ENCODE measurements at places on chromosomes 12 and 14. TPM values are rescaled to one million over a fixed set of nuclear protein-coding genes. Genes with fewer than 3 reads are reported as not detected.

Gene TRHDE
- polyA plus RNA-seq, result 0.40 TPM

Gene CLEC4D
- 0.23 TPM for polyA plus RNA-seq

Gene OR5AU1
- not detected for polyA plus RNA-seq

Gene NRL
- 1.8 TPM for polyA plus RNA-seq

Gene APOF
- polyA plus RNA-seq, result not detected

Gene GRIP1
- 1.1 TPM for polyA plus RNA-seq

Gene ZC3H10
- 3.6 TPM for polyA plus RNA-seq

Gene EID3
- polyA plus RNA-seq, result 1.4 TPM

Gene UNC79
- 0.38 TPM for polyA plus RNA-seq

Gene ACOT6
- polyA plus RNA-seq, result not detected

Gene RHEBL1
- polyA plus RNA-seq, result 1.6 TPM

Gene RILPL1
- polyA plus RNA-seq, result 33.8 TPM

Gene ZFHX2
- 1.5 TPM for polyA plus RNA-seq

Gene SLCO1A2
- not detected for polyA plus RNA-seq

Gene ATP2B1
- polyA plus RNA-seq, result 90.5 TPM

Gene EIF5
- polyA plus RNA-seq, result 205 TPM

Gene FAR2
- polyA plus RNA-seq, result 10.5 TPM

GRCh38 chr12:109289551-109289950, 19.5 kb downstream of the FOXN4 start:
- DNase-seq, result no peak

DNA sequence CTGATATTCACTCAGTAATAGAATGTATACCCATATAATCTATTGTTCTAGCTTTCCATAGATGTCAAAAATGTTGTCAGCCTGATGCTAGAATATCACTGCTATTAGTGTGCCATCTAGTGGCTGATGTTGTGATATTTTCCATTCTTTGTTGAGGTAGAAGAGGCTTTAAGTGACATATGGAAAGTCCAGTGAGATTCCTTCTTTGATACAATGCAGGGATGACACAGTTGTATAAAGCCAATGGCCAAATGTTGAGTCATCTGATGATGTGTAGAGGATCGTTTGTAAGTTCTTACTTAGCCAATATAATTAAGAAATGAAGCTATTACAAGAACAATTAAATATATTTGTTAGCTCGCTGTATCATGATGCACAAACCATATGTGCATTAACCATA, 58.1 kb upstream of the PCED1B start:
- peak; percentile 26 for DNase-seq

GRCh38 chr12:100484183-100484886, 10.7 kb downstream of the NR1H4 start:
- DNase-seq, result no peak

DNA sequence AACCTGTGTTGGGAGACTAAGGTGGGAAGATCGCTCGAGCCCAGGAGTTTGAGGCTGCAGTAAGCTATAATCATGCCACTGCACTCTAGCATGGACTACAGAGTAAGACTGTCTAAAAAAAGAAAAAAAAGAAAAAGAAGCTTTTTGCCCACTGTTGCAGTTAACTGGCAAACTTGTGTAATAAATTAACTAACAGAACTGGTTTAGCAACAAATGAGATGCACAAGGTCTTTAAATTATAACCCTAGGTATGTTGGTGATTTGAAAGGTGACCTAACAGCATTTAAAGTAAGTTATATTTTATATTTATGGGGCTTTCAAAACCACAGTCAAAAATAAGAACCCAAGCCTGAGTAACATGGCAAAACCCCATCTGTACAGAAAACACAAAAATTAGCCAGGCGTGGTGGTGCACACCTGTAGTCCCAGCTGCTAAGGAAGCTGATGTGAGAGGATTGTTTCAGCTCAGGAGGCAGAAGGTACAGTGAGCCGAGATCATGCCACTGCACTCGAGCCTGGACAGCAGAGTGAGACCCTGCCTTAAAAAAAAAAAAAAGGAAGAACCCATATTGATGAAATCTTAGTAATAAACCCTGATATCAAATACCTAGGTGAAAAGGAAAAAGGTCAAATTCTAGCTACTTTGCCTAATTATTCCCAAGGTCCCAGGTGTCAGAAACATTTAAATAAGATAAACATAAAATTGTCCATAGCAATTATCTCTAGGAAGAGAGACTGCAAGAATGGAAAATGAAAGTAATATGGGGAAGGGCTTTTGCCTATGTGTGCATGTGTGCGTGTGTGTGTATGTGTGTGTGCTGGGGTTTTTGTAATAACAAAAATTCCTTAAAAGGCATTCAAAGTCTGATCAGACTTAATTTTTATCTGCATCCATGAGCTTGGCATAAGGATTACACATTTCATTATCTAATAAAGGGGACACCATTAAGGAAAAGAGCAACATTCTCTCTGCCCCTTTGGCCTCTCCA, 15.4 kb downstream of the SYNE2 start:
- DNase-seq, result no peak

- DNase-seq, result no peak
These were observed 44.3 kb upstream of the DCN start for GRCh38 chr12:91226951-91227350.

- no peak for DNase-seq
These were observed 19.2 kb upstream of the PLEKHA5 start for GRCh38 chr12:19110221-19110940.

DNA sequence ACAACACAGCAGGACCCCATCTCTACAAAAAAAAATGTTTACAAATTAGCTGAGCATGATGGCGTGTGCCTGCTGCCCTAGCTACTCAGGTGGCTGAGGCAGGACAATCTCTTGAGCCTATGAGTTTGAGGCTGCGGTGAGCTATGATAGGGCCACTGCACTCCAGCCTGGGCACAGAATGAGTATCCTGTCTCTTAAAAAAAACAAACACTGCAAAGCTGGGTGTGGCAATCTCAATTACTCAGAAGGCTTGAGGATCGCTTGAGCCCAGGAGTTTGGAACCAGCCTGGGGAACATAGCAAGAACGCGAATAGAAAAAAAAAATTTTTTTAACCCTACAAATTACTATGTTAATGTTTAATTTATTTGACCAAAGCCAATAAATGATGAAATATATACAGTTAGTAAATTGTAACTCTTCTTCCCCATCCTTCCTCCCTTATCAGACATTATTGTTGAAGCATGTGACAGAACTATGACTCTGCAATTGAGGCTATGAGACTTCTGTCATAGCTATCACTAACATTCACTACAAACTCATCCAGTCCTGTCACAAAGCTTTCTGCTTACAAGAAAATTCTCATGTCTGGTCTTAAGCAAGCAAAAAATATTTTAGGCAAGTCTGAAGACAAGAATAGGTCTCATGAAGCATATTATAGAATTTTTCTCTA, 9.8 kb downstream of the BTBD7 start:
- no peak for DNase-seq

DNA sequence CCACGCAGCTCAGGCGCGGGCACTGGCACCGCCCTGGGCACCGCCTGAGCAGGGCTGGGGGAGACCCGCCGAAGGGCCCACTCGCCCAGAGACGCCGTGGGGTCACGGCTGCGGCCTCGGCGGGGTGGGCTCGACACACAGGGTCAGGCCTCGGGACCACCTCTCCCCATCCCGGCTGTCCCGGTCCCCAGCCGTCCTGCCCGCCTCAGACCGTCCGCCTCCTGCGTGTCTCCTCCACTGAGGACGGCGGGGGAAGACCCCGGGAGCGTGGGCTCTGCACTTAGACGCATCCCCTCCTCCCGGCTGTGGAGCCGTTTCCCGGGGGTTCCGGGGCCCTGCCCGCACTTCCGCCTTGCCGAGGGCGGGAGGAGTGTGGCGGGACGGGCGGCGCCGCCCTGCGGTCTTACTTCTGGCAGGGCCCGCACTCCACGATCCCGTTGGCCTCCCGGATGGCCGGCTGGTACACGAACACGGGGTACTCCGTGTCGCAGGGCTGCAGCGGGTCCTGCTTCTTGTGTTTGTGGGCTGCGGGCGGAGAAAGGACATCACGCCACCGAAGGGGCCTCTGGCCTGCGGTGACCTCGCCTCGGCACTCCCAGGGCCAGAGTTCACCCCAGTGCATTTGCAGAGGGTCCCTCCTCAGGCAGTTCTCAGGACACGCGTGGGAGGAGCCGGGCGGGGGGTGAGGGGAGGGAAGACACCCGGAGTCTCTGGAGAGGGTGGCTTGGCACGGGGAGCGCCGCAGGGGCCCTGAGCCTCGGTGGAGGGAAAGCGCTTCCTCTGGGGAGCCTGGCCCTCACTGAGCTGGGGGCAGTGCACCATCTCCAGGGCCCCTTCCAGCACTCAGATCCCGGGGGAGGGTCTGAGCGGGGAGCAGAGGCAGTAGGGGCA, 23.1 kb upstream of the LRTM2 start:
- no peak for DNase-seq

- DNase-seq, result no peak
These were observed 92.7 kb downstream of the DYRK2 start for GRCh38 chr12:67741270-67741669.

- DNase-seq, result no peak
These were observed 127.9 kb downstream of the INSM2 start for GRCh38 chr14:35661875-35662274.

GRCh38 chr12:123427036-123427769, 9.3 kb downstream of the RILPL2 start:
- no peak for DNase-seq

- DNase-seq, result no peak
These were observed 351.3 kb downstream of the TMEM121 start for GRCh38 chr14:105877645-105878044.

DNA sequence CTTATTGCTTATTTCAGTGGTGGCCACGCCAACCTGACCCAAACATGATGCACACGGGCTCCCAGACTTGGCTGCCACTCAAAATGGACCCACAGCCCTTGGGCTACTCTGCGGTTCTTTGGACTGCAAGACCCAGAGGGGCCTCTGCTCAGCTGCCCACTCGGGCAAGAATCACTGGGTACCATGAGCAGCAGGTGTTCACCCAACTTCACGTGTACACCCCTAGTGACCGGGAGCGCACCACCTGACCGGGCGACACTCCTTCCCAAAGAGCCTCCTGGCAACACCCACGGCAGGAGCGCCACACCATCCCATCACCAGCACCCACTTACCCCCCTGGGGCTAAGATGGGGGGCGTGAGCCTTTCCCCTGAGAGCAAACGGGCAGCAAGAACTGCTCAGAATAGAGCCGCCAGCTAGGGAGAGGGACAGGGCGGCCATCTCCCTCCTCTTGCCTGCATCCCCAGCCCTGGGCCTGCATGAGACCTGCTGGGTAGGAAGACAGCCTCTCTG, 32.0 kb downstream of the CCNK start:
- no peak for DNase-seq

DNA sequence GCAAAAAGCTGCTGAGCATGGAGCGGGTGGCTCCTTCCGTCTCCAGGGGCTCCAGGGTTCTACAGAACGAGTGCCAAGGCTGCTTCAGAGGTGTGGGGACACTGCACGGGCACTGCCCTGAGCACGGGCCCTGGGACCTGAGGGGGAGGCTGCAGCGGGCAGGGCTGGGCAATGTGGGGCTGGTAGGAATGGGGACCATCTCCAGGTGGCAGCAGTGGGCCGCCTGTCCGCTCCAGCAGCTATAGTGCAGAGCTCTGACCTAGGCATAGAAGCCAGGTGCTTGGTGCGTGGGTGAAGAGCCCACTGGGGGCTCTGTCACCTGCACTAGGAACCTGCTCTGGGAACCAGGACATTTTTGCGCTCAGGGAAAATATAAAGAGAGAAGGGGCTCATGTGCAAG, 22.3 kb downstream of the HDAC7 start:
- DNase-seq, result no peak

DNA sequence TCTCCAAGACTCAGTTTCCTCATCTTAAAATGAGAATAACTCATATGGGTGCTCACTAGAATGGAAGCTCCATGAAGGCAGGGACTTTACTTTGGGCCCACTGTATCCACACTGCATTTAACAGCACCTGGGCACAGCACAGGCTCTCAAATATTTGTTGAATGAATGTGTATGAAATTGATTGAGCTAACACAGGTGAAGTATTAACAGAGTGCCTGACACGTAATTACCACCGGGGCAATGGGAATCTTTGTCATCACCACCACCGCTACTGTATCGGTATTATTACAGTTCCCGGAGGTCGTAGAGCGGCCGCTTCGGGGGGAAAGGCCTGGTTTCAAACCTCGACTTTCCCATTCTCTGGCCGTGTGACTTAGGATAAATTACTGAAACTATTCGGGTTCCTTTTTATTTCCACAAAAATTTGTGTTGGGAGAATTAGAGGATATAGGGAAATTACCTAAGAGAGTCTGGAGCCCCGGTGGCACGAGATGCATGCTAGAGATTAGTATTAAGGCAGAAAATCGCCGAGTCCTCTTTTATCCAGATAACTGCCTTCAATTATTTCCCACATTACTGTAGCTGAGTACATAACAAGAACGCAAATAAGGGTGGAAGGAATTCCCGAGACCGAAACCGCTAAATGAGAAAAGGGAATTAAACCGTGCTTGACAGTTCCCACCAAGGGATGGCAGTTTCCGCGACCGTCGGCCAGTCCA, 1.0 kb upstream of the RIC8B start:
- no peak for DNase-seq

GRCh38 chr12:111767362-111768158, 827 bp downstream of the ALDH2 start:
- DNase-seq, result no peak

- no peak for DNase-seq
These were observed 536 bp upstream of the DAAM1 start for GRCh38 chr14:59187802-59188460.

DNA sequence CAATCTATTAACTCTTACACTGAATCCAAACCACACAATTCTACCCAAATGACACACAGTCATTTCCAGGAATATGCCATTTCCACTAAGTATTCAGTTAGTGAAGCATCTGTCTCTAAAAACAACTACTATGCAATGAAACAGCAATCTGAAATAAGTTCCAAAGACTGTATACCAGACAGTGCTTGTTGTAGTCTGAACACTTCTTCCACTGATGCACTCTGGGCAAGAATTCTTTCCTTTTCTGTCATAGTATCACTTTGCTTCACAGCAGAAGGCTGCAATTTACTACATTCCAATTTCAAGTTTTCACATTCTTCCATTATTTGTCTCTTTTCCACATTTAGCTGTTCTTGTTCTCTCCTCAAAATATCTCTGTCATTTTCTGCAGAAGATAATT, 25.8 kb downstream of the TRIP11 start:
- no peak for DNase-seq

- no peak for DNase-seq
These were observed 113.2 kb upstream of the TMEM132D start for GRCh38 chr12:130016986-130017385.

DNA sequence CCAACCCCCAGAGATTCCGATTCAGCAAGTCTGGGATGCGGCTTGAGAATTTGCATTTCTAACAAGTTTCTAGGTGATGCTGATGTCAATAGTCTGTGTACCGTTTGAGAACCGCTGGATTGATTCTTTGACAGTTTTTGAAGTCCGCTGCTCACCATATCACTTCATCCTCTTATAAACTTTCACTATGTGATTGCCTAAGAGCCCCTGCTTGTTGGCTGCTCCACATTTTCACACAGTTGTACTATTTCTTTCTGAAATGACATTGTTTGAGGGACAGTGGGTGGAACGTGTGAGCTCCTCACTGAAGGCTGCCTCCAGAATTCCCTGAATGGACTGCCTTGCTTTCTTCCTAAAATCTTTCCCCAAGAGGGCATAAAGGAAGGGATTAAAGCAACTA, 7.7 kb downstream of the C3AR1 start:
- DNase-seq, result no peak
